ENCODE measurements at places on chromosomes 1 and 21.

DNA sequence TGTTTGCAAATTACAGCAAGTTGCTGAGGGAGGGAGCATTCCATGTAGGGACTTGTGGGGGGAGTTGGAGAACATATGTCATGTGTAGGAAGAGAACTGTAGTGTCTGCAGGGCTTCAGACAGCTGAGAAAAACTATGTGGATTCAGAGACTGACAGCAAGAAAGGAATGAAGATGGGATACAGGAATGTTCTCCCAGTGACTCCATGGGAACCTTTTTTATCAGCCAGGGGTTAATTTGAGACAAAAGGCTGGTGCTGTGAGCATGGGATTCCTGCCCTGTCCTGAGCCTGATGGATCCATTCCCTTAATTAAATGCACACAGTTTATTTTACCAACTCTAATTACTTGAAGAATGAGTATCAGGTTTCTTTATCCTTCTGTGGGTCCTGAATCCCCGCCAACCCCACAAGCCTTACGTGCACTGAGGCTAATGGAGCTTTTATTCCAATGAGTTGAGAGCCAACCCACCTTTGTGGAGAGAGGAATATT lies 26.5 kb upstream of the PLXNA2 start:
- no peak for DNase-seq

DNA sequence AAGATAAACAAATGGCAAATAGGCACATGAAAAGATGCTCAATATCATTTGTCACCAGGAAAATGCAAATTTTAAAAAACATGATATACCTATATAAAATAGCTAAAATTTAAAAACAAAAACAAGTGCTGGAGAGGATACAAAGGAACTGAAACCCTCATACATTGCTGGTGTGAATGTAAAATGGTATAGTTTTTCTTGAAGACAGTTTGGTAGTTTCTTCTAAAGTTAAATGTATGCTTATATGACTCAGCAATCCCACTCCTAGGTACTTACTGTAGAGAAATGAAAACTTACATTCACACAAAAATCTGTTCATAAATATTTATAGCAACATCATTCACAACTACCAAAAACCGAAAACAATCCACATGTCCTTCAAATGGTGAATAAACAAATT lies 11.2 kb downstream of the TAF12 start:
- DNase-seq: no peak

GRCh38 chr1:55288245-55288644 lies 73.1 kb upstream of the USP24 start:
- no peak for DNase-seq

GRCh38 chr1:36273024-36273423 lies 33.1 kb upstream of the SH3D21 start:
- DNase-seq: no peak

Measured in left renal pelvis (tissue), 4 donors.